Activated T-cell treated with anti-CD3 and anti-CD28 coated beads, Interleukin-2, amount 50 U/mL, for 24 hours (primary cell): ENCODE measurements at places on chromosomes 4 and X.
A peak's percentile ranks its signal among the peaks of the same experiment; 100 is the strongest.

GRCh38 chr4:53355930-53356521, 9.8 kb downstream of the SCFD2 start:
- DNase-seq, result no peak

- DNase-seq, result no peak
These were observed 3.1 kb downstream of the MTMR1 start for GRCh38 chrX:150696331-150696730.

DNA sequence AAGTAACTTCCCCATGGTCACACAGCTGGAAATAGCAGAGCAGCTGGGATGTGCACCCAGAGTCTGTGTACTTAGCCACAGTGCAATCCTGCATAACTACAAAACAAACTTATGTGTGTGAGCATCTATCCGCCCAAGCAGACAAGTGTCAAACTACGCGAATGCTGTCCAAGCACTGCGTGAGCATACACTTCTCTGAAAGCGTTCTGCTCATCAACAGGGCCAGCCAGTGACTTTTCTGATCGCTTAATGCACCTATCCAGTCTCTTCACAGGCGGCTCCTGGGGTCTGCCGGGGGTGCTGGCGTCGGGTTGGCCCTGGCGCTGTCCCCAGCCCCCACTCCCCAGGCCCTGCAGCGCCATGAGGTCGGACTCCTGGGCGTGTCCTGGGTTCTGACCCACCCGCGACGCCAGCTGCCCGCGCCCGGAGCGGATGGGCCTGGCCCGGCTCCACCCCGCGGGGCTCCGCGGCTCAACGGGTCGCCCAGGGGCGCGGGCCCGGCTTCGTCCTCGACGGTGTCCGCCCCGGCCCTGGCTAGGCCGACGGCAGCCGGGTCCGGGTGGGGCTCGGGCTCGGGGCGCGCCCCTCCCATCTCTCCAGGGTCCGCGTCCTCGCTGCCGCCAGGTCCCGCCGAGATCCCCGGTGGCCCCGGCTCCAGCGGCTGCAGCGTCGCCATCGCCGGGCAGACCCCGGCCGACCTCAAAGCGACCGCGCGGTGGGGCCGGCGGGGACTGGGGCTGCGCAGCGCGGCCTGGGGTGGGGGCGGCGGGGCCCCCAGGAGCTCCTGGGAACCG, 1.3 kb upstream of the ZNF141 start:
- peak; percentile 33 for DNase-seq

- no peak for DNase-seq
These were observed 225.1 kb upstream of the GPC4 start for GRCh38 chrX:133640161-133641015.

DNA sequence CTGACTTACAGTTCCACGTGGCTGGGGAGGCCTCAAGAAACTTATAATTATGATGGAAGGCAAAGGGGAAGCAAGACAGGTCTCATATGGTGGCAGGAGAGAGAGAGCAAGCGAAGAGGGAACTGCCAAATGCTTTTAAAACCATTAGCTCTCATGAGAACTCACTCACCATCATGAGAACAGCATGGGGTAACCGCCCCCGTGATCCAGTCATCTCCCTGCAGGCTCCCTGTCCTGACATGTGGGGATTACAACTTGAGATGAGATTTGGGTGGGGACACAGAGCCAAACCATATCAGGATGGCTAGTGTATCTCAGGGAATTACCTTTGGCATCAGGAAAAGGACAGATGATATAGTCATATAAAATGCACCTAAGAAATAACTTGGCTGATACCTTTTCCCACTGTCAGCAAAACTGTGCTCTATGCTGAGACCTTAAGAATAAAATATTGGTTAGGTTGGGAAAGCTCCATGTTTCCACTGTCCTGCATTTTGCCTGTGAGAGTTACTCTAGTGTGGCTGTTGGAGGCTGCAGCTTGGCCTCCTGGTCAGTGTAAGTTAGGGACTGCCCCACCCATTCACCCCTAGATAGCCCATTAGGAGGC, 110.3 kb downstream of the UCHL1 start:
- DNase-seq, result no peak

DNA sequence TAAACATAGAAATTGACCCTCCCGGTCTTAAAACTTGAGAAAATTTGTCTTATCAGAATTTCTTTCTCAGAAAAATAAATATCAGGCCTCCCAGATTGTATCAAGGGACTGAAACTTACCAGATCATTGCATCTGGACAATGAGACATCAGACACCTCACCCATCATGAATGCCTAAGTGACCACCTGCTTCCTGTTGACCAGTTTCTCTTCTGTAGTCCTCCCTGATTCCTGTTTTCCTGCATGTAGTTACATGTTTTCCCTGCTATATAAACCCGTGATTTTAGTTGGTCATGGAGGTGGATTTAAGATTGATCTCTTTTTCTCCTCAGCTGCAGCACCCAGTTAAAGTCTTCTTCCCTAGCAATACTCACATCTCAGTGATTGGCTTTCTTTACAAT, 548.1 kb downstream of the PPP4R3C start:
- DNase-seq, result no peak

DNA sequence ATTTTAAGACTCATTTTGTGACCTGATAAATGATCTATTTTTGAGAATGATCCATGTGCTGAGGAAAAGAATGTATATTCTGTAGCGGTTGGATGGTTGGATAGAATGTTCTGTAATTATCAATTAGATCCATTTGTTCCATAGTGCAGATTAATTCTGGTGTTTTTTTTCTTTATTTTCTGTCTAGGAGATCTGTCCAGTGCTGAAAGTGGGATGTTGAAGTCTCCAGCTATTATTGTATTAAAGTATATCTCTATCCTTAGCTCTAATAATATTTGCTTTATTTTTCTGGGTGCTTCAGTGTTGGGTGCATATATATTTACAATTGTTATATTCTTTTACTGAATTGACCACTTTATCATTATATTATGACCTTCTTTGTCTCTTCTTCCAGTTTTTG, 1344.9 kb upstream of the TENM3 start:
- DNase-seq, result no peak

DNA sequence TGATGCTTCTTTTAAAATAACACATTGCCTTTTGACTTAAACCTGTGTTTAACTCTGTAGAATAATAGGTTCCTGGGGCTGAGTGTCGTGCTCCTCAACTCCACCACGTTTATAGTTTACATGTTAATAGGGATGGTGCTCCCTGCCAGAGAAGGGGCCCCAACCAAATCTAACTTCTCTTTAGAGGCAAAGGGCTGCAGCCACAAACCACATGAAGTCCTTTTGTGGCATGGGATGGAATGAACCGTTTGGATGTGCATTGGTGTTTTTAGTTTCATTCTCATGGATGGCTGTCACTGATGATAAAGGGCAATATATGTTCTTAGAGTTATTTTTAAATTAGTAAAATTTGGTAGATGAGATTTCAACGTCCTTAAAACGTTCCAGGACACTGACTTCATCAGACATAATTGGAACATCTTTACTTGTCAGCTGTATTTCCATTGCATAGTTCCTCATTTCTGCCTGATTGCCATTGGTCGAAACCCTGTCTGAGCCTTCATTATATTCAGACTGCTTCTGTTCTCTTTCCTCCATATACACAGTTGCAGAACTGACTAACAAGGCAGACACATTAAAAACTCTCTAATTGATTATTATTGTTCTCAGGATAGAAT, 60.4 kb upstream of the HPF1 start:
- DNase-seq, result no peak

GRCh38 chr4:78079726-78080430, 22.8 kb downstream of the FRAS1 start:
- no peak for DNase-seq

DNA sequence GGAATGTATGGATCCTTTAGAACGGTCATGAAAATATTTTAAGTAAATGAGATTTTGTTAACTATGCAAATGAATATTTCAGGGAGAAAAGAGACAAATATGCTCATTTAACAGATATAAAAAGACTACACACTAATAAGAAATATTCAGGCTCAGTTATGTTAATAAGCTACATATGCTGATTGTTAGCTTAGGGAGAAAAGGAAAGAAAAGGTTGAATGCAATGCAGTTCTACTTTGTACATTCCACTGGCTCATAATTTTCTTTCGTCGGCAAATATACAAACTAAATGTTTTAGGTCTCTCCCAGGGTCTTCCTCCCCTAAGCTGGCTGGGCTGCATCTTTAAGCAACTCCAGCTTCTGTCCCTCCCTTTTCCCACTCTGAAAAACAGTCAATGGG, 2.7 kb upstream of the RTL3 start:
- DNase-seq, result no peak

- DNase-seq, result no peak
These were observed 60.0 kb downstream of the RRAGB start for GRCh38 chrX:55777596-55777995.

GRCh38 chr4:174714393-174715211, 114.4 kb downstream of the GLRA3 start:
- DNase-seq, result no peak

GRCh38 chr4:183098723-183099536, at the start of gene WWC2:
WWC2 (plus strand) TSS chr4:183099257; CDS start chr4:183099492, 235 bp downstream.
- DNase-seq, result peak; percentile 77

- DNase-seq, result no peak
These were observed 1157.3 kb downstream of the PCDH7 start for GRCh38 chr4:31877429-31877828.
